ENCODE measurements at places on chromosomes 6 and 20. TPM values are rescaled to one million over a fixed set of nuclear protein-coding genes. Genes with fewer than 3 reads are reported as not detected.

The GNL1 gene
- 53.1 TPM for total RNA-seq

The NNAT gene
- total RNA-seq = 0.23 TPM

The STMND1 gene
- total RNA-seq = not detected

The COL19A1 gene
- not detected for total RNA-seq

The FHL5 gene
- total RNA-seq = not detected

The MTRF1L gene
- total RNA-seq = 24.8 TPM

The CALHM6 gene
- total RNA-seq = 0.85 TPM

The TOMM34 gene
- total RNA-seq = 22.2 TPM

The MYB gene
- total RNA-seq = 0.19 TPM

The SIRPG gene
- total RNA-seq = not detected

The MTFR2 gene
- total RNA-seq = 3.4 TPM

The TAPBP gene
- total RNA-seq = 154 TPM

The TCP11 gene
- 0.28 TPM for total RNA-seq

The TDRD6 gene
- 0.05 TPM for total RNA-seq
